Inflammatory macrophage (primary cell): ENCODE measurements at places on chromosomes 6 and 20.
A peak's percentile ranks its signal among the peaks of the same experiment; 100 is the strongest.

- no peak for DNase-seq
These were observed 10.7 kb downstream of the ARID1B start for GRCh38 chr6:156787569-156788492.

GRCh38 chr6:164023535-164023934 is 609.0 kb downstream of the QKI start:
- no peak for DNase-seq

GRCh38 chr6:11140056-11140455 is 28.5 kb upstream of the ERVFRD-1 start:
- DNase-seq = no peak

DNA sequence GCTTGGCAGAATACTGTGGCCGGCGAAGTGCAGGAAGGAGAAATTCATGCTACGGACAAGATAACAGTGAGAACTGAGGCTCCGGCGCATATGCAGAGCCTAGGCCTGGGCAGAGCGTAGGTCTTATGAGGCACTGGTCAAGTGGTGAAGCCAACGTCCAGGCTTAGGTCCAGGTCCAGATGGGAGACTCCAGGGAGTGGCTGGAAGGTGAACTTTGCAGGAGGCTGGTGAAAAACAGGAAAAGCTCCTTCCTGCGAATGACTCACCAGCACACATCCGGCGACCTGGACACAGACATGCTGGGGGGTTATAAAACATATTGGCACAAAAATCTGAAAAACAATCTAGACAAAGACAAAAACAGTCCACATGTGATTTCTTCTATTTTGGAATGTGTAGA is 15.4 kb downstream of the C6orf141 start:
- DNase-seq = no peak

GRCh38 chr20:38680500-38681306 is 43.6 kb upstream of the SLC32A1 start:
- DNase-seq = peak; percentile 28
